NCI-H146 (cell line): ENCODE measurements at places on chromosomes 1 and 21.

- DNase-seq: no peak
Measured at GRCh38 chr1:55156093-55156492, 59.1 kb downstream of the USP24 start.

DNA sequence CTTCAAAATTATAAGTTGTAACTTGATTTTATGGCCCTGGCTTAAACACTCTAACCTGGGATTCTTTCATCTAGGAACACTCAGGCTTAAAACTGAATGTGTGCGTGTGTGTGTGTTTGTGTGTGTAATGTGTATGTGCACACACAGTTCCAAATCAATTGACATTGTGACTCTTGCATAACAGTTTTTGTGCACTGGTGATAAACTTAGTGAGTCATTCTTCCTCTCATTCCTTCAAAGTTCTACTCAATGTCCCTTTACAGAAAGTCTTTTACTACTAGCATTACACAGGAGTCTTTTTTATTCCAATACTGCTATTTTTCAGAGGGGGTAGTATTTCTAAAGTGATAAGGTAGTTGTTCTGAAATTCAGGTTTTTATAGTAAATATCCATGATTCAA is 943.6 kb downstream of the KCNT2 start:
- no peak for DNase-seq

DNA sequence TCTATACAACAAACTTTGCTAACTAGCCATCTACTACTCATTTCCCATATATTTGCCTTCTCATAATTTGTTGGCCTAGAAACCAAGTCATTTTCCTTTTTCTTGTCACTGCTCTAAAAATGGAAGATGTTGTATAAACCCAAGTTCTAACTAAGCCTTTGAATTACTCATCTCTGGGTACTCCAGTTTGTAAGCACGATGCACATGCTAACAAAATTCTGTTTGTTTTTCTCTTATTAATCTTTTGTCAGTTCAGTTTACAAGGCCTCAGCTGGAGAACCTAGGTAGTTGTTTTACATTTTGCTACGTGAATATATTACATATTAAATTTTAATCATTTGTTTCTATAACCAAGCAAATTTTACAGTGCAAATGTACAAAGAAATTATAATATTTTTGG is 663.2 kb upstream of the RGS18 start:
- DNase-seq: no peak

- no peak for DNase-seq
Measured at GRCh38 chr1:196382383-196382782, 225.9 kb downstream of the KCNT2 start.
